Putamen (tissue), 1 donor: ENCODE measurements at places on chromosomes 2 and 18.

DNA sequence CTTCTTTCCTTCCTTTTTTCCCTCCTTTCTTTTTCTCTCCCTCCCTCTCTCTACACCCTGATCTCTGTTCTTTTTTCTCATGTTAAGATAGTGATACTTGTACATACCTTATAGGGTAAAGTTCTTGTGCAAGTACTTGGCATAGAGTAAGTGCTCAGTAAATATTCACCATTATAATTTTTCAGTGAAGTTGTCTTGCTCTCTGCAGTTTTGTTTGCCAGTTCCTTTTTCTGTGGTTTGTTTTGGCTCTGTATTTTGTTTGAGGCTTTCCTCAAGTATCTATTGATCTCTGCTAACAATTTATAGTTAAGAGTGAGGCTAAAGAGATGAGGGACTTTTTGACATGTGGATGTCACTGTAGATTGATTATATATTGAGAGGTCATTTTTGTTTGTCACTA lies 48.0 kb downstream of the MTX2 start:
- no peak for DNase-seq

DNA sequence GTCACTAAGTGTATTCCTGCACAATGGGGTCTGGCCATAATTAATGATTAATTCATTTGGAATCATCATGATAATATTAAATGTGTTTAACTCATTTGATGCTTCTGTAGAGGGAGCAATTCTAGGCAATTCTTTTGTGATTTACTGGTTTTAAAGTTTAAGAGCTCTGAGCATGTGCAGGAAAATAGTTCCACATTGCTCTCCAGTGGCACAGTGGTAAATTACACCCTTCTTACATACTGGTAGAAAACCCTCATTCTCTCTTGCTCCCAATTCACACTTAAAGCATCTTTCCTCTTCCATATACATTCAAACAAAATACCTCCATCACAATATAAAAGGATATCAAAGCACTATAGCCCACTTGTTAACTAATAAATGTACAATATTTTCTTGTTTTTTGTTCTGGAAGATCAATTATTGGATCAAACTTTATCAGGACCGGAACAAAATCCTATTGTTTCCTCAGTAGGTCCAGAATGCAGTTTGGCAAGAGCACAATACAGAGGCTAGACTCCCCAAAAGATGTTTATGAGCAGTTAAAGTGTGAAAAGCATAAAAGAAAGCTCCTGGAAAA lies 844.3 kb downstream of the MBD2 start:
- peak; percentile 55 for DNase-seq

DNA sequence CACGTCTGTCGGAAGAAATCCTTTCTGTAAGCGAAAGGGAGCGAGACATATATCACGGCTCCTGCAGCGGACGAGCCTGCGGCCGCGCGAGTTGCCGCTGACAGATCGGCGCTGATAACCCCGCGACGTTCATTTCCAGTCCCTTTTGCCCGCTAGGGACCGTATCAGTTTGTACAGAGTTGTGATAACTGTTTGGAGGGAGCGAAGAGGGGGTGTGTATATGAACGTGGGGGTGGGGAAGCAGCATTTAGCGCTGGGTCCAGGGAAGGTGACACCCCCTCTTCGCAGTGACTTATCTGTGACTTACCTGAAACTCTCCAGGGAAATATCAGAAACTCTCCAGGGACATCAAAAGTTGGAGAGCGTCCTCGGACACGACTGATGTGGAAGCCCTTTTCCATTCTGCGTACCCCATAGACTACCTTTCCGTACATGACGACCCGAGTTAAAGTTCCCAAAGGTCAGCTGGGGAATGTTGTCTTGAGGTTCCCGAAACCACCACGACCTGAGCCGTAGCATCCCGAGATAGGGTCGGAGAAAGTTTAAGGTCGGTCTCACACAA lies 948 bp upstream of the GATA6 start:
- DNase-seq = no peak

DNA sequence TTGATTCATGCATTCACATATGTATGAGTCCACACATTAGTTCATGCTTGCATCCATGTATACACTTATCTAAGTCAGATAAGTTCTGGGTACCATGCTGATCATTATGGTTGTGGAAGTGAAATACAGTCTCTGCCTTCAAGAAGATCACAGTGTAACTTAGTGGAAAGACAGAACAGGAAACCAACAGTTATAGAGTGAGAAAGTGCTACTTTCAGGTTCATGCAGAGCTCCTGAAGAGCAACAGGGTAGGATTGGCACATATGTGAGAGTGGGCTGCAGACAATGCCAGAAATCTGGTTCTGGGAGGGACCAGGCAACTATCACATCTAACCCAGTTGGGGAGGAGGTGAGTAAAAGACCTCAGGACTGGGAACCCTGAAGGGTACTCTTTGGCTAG lies 35.4 kb upstream of the PGAP1 start:
- no peak for DNase-seq

DNA sequence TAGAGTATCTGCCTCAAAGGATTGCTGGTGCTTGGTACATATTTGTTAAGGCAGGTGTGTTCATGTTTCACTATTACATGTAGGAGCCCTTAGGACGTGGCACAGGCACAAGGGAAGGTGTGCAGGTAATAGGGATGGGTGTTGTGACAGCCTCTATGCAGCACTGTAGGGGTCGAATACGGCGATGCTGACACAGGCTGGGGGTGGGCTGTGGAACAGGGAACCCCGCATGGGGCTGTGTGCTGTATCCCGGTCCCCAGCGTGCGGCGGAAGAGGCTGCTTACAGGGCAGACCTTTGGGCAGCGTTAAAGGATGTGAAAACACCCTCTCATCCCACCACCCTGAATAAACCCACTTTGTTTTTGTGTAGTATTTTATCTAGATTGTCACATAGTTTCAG lies 21.5 kb downstream of the B3GNT2 start:
- no peak for DNase-seq

- no peak for DNase-seq
Measured at GRCh38 chr2:134253117-134253704, 661 bp upstream of the MGAT5 start.

GRCh38 chr2:79178076-79178674 lies 18.6 kb upstream of the REG3A start:
- no peak for DNase-seq

GRCh38 chr2:20359096-20359495 lies 8.5 kb upstream of the PUM2 start:
- DNase-seq = no peak

- no peak for DNase-seq
Measured at GRCh38 chr2:232295971-232296370, 82.6 kb upstream of the ALPP start.

- DNase-seq = no peak
Measured at GRCh38 chr18:48902856-48903601, 47.7 kb downstream of the SMAD7 start.

GRCh38 chr2:54329482-54330161 lies 73.6 kb upstream of the TSPYL6 start:
- DNase-seq = no peak

GRCh38 chr2:213121690-213122089 lies 29.7 kb downstream of the IKZF2 start:
- DNase-seq = no peak

- DNase-seq = no peak
Measured at GRCh38 chr18:33152376-33152775, 288.1 kb downstream of the CCDC178 start.

GRCh38 chr2:205333351-205333750 lies 348.9 kb upstream of the NRP2 start:
- DNase-seq = no peak

DNA sequence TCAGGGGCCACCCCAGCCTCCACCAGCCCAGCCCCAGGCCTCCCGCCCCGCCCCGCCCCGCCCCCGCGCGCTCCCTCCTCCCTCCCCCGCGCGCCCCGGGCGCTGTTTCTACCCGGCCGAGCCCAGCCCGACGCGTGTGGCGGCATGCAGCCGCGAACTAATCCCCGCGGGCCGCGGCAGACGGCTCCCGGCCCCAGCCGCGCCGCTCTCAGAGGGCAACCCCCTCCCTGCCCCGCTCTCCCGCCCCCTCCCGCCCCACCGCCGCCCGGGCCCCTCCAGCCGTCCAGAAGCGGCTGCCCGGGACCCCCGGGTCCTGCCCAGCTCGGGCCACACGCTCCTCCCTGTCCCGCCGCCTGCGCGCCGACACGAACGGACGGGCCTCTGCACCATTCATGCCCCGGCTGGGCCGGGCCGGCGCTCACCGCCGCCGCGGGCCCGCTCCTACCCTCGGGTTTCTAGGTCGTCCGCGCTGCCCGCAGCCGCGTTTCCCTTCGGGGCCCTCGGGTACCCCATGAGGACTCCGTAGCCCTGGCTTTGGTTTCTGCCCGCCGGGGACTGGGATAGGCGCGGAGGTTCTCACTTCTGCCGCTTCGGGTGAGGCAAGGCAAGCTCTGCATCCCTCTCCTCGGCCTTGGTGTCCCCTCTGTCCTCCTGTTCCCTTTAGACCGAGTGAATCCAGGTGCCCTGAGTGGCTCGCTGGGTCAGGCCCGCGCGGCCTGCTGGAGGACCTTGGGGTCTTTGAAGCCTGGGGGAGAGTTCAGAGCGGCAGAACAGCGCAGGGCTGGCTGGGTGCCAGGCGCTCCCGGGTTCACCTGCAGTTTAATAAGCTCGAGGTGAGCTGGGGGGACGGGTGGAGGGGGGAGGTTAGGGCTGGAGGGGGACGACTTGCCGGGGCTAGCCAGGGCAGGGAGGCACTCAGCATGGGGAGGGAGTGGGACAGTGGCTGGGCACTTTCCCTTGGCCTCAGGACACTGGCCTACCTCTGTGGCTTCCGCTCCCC lies 3.1 kb downstream of the WNT10A start:
- no peak for DNase-seq

DNA sequence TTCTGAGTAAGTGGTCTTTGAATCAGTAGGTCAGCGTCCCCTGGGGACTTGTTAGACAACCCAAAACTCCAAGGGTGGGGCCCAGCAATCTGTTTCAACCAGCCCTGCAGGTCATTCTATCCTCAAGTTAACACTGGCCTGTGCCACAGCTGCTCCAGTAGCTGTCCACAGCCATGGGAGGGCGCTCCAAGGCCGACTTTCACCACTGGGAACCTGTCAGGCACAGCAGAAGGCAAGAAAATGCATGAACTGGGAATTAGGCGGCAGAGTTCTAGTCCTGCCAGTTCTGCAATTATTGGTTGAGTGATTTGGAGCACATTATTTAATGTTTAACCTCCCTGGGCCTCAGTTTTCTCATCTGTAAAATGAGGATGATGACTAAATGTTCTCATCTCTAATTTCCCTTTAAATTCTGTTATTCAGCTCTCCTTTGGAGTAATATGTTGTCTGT lies 17.4 kb upstream of the MRPL33 start:
- DNase-seq = peak; percentile 47

GRCh38 chr2:120736202-120736623 lies 545 bp downstream of the GLI2 start:
- no peak for DNase-seq
